Activated CD4-positive, CD25-positive, alpha-beta regulatory T cell (primary cell): ENCODE measurements at places on chromosomes 2 and 18.

- no peak for DNase-seq
These were observed 32.6 kb upstream of the CPS1 start for GRCh38 chr2:210523650-210524289.

DNA sequence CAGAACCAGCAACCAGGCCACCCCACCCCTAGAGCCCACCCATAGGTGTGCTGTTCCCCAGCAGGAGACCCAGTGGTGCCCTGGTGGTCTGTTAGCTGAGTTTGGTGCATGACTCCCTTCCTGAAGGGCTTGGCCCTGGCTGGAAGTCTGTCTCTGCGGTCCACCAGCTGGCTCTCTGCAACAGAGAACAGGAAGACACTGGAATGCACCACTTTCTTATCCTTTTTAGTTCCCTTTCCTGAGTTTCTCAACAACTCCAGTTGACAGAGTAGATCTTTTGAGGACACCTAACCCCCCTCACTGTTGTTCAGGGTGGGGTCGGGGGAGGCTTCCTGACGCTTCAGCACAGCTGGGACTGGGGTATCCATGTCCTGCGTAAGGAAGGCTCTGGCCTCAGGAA is 11.9 kb upstream of the RPL37A start:
- DNase-seq = no peak

DNA sequence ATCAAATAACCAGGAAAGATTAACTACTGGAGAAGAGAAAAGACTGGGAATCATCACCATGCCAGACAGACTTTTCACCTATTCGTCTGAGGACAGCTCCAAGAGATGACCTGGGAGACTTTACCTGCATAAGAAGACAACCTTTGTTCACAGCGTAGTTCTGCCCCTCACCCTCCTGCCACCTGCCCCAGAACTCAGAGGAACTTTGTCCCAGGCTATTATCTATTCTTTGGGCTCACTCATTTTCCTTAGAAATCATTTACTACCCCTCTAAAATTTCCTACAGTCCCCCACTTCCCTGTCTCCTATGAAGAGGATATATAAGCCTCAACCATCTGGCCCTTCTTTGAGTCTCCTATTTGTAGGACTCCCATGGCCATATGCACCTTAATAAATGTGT is 19.3 kb upstream of the COPS8 start:
- no peak for DNase-seq

DNA sequence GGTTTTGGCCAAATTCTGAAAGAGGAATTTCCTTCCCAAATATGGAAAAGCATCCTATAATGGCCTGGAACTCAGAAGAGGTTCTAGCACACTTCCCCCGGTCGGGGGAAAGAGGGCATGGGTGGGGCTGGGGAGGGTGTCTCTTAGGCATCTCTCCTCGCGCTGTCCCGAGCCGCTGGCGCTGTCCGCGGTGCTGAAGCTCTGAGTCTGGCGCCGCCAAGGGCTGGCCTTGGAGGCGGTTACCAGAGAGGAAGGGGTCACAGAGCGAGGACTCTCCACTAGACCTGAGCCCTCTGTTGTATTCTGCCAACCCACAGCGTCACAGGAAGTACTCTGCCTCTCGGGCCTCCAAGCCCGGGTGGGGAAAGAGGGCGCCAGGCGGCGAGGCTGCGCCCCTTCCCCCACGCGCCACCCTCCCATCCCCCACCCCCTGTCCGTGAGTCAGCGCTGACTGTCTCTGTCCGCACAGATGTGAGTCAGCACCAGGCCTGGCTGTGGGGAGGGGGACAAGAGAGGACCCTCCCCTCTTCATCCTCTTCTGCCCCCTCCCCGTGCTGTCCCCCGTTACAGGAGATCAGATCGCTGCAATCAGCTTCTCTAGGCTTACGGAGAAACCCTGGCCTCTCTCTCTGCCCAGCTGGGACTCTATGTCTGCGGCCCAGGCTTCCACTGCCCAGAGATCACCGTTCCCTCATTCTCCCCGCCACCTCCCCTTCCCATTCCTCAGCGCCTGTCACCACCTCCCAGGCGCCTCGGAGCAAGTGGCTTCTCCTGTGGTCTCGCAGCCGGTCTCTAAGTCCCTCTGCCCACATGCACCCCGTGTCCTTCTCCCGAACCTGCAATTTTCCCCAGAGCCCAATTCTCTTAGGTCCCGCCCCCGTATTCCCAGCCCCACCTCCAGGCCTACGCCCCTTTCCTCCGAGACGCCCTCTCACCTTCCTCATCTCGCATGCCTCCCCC is 779 bp downstream of the PTPRN start:
- DNase-seq = peak; percentile 47

- no peak for DNase-seq
These were observed 43.8 kb downstream of the DDX18 start for GRCh38 chr2:117858336-117858735.

- no peak for DNase-seq
These were observed 849.4 kb downstream of the LRRTM4 start for GRCh38 chr2:76672798-76673197.

- no peak for DNase-seq
These were observed 15.2 kb downstream of the GALNT3 start for GRCh38 chr2:165778653-165779451.

- no peak for DNase-seq
These were observed 79.9 kb downstream of the ZEB2 start for GRCh38 chr2:144439993-144440392.

GRCh38 chr18:63969942-63970808 is at the start of gene SERPINB8:
SERPINB8 (plus strand) TSS chr18:63970081; CDS start chr18:63978309, 8,228 bp downstream.
- DNase-seq = peak; percentile 69

- no peak for DNase-seq
These were observed 51.7 kb downstream of the PELI1 start for GRCh38 chr2:64092502-64092901.

DNA sequence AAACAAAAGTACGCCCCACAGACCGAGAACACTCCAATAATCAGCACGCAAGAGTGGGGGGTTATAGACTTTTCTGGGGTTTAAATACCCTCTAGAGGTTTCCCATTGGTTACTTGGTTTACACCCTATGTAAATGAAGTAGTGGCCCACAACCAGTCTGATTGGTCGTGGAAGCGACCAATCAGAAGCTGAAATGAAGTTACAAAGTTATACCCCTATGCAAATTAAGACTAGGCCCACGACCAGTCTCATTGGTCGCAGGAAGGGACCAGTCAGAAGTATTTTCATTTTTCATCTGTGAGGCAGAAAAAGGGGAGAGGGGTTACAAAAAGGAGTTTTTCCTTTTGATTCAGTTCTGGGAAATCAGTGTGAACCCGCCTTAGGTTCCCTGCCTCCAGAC is 55.3 kb upstream of the YWHAQ start:
- no peak for DNase-seq

DNA sequence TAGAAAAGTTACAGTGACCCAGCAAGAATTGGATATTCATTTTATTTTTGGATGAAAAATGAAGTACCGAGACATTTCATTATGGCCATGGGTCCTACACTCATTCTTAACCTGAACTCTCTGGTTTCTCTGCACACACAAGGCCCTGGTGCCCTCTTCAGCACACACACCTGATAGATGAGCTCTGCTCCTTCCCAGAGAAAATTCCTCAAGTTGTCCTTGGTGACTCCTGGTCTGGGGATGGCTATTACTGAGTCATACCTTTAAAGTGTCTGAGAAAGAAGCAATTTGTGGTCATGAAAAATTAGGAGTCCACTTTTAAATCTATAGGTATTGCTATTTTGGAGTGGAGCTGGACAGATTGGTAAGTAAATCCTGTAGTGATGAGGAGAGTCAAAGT is 311.5 kb downstream of the CDH2 start:
- DNase-seq = no peak

DNA sequence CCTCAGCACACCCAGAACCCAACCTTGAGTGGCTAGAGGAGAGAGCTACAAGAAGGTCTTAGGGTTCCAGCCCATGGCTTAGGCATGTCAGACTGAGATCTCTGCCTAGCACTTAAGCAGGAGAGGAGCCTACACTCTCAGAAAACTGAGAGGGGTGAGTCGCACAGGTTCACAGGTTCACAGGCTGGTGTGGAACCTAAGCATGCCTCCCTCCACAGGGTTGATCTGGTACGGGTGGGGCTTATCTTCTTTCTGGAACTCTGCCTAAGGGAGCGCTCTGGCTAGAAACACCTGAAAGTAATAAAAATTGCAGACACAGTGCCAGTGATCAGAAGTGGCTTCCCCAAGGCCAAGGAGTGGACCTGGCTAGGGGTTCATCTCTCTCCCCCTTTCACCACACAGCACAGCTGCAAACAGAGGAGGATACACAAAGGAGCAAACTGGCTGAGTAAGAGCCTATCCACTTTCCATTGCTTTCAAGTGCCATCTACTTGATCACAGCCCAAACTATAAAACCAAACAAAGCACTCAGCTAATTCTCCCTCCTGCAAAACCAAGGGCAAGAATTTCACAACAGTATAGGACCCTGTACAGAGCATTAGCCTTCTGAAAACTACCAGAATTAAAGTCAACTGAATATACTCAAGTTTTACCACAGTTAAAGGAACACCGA is 481.9 kb upstream of the SETBP1 start:
- no peak for DNase-seq

DNA sequence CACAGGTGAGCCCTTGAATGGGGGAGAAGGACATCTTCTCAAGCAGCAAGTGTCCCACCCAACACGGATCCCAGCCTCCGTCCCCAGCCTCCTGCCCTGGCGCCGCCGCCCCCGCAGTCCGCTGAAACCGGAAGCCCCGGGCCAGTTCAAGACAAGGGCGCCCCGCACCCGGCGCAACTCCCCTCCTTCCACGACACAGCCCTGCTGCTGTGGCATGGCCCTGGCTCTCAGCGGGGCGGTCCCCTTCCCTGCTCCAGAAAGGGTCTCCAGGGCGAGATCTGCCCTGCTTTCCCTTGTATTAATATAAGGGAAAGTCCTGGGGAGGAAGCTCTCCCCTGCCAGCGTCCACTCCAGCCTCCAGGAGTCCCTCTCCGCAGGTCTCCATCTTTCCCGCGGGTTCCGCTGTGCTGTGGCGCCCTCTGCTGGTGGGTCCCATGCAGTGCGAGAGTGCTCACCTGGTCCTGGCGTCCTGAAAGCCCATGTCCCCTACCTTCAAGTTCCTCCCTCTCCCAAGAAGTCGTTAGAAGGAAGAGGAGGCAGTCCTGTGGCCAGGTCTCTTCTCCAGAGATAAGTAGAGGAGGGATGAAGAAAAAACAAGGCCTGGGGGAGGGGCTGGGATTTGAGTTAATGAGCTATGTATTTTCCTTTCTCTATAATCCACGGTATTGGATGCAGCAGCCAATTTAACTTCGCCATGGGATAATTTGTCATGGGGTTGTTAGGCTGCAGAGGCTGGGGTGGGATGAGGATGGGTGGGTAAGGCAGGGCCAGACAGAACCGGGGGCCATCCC is 176.0 kb downstream of the SMAD2 start:
- no peak for DNase-seq

GRCh38 chr2:38174646-38175423 is 98.9 kb upstream of the CYP1B1 start:
- DNase-seq = no peak

- no peak for DNase-seq
These were observed 68.0 kb downstream of the COBLL1 start for GRCh38 chr2:164773635-164774034.

GRCh38 chr18:30132959-30133358 is 909.6 kb downstream of the DSC3 start:
- no peak for DNase-seq

DNA sequence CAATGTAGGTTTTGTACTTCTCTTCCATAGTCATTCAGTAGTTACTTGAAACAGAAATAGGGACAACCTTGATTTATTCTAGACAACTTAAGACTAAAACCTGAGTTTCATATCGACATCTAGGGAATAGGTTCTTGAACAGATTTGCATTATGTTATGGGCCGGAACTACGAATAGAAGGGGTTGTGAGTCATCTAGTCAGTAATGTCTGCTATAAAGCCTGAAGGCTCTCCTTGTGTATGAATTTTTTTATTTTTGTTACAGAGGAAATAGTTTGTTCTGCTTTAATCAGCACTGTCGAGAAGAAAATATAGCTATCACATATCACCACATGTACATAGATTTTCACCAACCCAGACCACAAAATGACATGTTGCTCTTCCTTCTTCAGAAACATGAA is 17.3 kb upstream of the TRIM43 start:
- DNase-seq = no peak

GRCh38 chr18:35775887-35776286 is 194.3 kb downstream of the GALNT1 start:
- DNase-seq = no peak

DNA sequence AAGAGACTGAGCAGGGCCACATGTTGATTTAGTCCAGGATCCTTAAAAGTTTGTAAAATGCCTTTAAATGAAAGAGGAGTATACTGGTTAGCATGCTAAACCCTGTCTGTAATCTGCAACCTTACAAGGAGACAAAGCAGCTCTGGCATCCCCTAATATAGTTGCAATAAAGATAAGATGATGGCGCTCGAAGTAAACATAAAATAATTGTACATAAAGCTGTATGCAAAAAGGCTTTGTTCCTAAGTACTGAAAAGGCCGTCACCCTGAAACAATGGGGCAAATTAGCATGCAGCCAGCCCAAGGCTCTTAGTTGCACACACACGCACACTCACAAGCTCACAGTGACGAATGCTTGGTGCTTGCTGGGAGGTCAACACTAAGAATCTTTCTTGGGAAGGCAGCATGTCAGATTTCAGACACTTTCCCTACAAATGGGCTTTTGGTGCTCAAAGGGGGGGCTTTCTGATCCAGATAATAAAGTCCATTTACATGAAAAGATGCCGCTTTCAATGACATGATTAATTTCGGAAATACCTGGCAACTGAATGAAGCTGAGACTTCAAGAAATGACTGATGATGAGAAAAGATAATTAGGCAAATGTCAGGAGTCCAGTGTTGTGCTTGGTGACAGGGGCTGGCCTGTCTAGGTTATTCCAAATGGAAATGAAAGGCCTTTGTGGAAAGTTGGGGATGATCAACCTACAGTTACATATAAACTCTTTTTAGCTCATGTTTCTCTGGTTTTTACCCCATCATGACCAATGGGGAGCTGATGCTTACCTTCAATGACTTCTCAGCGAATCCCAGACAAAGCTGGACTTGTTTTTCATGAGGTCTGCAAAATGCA is 370.3 kb downstream of the MEIS1 start:
- no peak for DNase-seq

- DNase-seq = no peak
These were observed 3.6 kb downstream of the LDLRAD4 start for GRCh38 chr18:13221869-13222855.

DNA sequence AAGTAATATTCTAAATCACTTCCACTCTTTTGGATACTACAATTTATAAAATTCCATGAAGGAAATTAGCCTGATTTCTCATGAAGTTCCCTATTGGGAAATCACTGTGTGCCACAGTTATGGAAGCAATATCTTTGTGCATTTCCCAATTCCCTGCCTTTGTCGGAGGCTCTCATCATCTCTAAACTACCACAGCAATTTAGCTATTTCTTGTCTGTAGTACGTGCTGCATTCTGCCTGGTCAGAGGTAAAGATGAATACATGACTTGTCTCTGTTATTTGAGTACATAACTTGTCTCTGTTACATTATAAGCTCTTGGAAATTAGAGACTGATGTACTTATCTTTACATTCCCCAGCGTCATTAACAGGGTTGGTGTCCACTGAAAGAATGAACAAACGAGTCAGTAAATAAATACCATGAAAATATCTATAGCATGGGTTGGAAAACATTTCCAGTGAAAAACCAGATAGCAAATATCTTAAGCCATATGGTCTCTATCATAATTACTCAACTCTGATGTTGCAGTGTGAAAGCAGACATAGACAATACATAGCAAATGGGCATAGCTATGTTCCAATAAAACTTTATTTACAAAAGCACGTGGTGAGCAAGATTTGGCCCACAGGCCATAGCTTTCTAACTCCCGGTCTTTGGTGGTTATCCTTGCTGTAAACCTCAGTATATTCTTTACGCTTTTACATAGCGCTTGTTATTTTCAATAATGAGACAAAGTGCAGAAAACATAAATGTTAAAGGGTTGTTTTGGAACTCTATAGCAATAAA is 78.8 kb downstream of the BCL2 start:
- no peak for DNase-seq
